Right lobe of liver (tissue), 6 donors: ENCODE measurements at places on chromosomes 7 and 10. TPM values are rescaled to one million over a fixed set of nuclear protein-coding genes. Genes with fewer than 3 reads are reported as not detected.

Gene HOXA5
- total RNA-seq, result 1.0 TPM

Gene OR2A1
- total RNA-seq, result not detected

Gene TAS2R41
- not detected for total RNA-seq

Gene PDZD8
- total RNA-seq, result 33.5 TPM

Gene ORC5
- total RNA-seq, result 14.3 TPM

Gene TWIST1
- not detected for total RNA-seq

Gene DDC
- total RNA-seq, result 37.9 TPM

Gene IRF5
- total RNA-seq, result 7.7 TPM

Gene ZNF273
- 0.86 TPM for total RNA-seq

Gene SLC26A3
- total RNA-seq, result not detected

Gene OPN4
- not detected for total RNA-seq

Gene MGAM2
- 0.10 TPM for total RNA-seq

Gene KLHL7
- total RNA-seq, result 6.3 TPM

Gene C10orf105
- total RNA-seq, result not detected

Gene INHBA
- total RNA-seq, result 9.7 TPM

Gene TEX36
- total RNA-seq, result not detected

Gene CNTNAP2
- 4.2 TPM for total RNA-seq

Gene ENKUR
- total RNA-seq, result 1.00 TPM

DNA sequence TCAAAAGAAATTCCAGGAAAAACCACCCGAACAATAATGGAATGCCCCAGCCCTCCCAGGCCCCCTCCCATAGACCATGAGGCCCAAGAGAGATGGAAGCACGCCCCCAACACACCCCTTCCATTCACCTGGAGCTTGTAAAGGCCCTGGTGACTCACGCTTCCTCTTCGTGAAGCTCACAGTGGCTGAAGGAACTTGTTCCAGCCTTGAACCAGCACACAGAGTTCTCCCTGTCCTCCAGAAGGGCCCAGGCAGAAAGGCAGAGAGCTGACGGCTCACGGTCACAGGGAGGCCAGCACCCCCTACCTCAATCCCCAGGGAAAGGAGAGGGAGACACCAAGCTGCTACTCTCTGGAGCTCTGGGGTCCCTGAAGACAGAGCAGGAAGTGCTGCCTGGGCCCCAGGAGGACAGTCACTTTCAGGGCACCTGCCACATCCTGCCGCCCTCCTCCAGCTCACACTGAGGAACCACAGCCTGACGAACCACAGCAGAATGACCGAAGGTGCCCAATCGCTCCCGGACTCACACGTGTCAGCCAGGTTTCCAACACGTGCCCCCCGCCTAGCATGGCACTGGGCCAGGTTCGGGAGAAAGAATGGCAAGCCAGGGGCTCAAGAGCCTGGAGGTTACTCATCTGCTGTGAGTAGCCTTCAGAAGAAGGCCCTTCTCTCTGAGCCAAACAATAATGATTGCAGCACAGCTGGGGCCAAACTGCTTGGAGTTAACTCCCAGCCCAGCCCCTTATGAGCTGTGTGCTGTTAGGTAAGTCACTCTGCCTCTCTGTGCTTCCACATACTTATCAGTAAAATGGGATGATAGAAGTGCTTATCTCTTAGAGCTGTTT, 52.8 kb downstream of the DLG5 start:
- DNase-seq, result no peak

DNA sequence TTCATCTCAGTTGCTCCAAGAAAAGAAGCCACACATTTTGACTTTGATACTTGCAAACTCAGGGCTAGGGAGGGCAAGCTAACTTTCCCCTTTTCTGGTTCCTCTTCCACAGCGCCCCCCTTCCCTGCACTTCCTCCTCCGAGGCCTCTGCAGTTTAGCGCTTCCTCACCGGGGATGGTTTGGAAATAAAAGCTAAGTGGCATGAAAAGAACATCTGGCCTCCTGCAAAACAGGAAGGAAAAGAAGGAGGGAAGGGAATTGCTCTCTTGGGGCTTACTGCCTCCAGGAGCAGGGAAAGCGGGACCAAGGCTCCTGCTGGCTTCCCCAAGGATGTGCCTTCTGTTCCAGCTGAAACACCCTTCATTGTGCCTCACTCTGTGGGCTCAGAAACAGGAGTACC, 42.3 kb downstream of the PRKCQ start:
- no peak for DNase-seq

DNA sequence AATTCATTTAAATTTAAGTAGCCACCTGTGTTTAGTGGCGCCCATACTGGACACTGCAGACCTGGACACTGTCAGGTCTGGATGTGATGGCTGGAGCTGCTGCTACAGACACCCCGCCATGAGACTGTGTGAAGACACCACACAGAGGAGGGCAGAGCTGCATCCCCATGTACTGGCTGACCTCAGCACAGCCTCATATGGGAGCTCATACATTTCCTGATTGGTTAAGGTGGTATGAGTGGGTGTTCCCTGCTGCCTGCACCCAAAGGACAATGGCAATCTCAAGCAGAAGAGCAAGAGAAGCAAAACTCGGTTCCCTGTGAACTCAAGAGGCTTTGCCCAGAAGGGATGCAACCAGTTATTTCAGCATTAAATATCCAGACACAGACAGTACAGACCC, 60.0 kb downstream of the DLG5 start:
- no peak for DNase-seq

DNA sequence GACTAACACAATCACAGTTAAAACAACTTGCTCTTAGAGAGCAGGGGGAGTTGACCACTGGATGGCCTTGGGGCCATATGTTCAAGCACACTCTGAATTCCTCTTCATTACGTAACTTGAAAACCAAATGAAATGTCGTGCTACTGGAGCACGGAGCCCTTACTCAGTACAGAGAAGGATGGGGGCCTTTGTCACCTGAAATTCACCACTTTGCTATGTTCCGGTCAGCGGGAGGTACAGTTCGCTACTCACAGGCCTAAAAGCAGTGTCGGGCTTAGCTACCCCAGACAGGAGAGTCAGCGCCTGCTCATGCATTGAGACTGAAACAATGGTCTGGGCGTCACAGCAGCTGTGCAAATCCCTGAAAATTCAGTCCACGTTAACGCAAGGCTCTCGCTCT, 39.6 kb downstream of the GLI3 start:
- no peak for DNase-seq

- DNase-seq, result no peak
These were observed 197.3 kb downstream of the PCLO start for GRCh38 chr7:82965088-82966036.

DNA sequence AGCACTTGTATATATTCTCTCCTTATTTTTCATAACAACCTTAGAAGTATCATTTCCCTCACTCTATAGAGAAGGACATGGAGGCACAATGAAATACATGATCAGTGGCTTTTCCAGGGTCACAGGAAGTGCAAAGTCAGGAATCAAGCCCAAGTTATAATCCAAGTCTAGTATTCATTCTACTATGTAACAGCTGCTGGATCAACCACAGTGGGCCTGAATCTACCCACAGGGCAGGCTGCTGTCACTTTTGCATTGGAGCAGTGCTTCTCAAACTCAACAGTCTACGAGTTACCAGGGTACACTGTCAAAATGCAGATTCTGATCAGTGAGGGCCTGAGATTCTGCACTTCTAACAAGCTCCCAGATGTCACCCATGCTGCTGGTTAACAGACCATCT, 18.3 kb downstream of the ZDHHC16 start:
- DNase-seq, result no peak

DNA sequence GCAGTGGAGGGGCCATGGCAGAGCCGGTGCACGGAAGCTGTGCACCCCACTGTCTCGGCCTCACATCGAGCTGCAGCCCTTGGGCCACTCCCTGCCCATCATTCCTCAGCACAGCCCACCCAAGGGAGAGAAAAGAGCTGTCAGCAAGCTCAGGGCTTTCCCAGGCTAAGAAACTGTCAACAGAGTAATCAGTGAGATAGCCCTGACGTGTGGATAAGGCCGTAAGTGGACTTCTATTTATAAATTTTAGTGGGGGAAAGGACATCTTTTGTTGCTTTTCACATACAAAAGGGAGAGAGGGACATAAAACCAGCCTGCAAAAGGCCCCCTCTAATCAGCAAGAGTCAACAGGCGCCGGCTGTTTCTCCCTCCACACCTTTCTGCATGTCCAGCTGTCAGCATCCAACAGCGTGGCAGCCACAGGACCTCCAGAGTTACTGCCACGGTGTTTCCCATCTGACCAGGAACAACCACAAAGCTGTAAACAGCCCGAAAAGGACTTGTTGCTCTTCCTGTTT, 56.8 kb upstream of the DDC start:
- peak; percentile 14 for DNase-seq

- DNase-seq, result no peak
These were observed 228.3 kb downstream of the CALN1 start for GRCh38 chr7:72183835-72184234.

DNA sequence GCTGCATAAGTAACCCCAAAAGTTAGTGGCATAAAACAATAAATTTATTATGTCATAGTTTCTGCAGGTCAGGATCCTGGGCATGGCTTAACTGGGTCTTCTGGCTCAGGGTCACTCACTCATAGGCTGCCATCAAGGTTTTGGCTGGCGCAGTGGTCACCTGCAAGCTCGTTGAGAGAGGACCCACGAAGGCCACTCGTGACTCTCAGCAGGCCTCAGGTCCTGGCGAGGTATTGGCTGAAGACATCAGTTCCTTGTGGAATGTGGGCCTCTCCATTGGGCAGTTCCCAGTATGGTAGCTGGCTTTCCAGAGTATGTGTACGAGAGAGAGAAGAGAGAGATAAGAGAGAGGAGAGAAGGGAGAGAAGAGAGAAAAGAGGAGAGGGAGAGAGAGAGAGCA, 138.3 kb upstream of the KLF14 start:
- DNase-seq, result no peak

- DNase-seq, result no peak
These were observed 35.4 kb downstream of the LRRC4 start for GRCh38 chr7:127995881-127996215.

- DNase-seq, result no peak
These were observed 4.6 kb downstream of the ZNF680 start for GRCh38 chr7:64558323-64558705.

DNA sequence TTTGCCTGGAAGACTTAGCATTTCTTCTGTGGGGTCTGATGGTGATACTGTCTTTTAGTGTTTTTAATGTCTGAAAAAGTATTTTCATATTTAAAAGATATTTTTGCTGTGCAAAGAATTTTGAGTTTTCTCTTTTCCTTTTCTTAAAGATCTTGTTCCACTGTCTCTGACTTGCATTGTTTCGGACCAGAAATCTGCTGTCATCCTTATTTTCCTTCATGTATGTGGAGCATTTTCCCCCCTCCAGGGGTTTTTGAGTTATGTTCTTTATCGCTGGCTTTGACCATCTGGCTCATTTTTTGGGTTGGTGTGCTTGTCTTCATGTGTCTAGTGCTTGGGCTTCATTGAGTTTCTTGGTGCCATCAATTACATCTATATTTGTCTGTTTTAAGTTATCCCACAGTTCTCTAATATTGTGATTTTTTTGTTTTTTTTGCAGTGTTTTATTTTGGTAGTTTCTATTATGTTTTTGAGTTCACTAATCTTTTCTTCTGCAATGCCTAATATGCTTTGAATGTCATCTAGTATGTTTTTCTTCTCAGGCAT, 119.9 kb downstream of the MGMT start:
- DNase-seq, result no peak

DNA sequence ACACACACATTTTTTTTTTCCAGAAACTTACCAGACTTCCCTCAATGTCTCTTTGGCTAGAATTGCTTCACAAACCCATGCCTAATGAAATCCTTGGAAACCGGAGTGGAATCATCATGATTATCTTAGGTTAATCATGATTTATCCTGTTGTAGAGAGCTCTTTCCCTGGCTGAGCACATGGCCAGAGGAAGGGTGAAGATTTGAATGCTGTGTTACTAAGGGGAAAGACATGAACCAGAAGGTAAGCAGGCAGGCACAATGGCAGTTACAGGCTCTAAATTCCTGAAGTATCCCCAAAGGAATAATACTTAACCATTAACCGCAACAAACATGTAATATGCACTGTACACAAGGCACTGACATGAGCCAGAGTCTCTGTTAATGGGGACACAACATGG, 4.1 kb upstream of the RNF148 start:
- no peak for DNase-seq

DNA sequence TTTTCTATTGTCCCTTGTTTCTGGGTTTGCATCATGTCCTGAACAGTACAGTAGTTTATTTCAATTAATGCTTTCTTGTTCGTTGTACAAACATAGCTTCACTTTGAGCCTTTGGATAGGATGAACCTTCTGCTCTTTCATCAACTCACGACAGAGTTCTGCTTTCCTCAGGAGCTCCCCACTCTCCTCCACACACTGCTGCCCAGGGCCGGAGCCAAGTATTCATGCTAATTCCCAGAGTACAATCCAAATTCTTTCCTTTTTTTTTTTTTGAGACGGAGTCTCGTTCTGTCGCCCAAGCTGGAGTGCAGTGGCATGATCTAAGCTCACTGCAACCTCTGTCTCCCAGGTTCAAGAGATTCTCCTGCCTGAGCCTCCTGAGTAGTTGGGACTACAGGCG, 7.5 kb upstream of the NUP205 start:
- no peak for DNase-seq

DNA sequence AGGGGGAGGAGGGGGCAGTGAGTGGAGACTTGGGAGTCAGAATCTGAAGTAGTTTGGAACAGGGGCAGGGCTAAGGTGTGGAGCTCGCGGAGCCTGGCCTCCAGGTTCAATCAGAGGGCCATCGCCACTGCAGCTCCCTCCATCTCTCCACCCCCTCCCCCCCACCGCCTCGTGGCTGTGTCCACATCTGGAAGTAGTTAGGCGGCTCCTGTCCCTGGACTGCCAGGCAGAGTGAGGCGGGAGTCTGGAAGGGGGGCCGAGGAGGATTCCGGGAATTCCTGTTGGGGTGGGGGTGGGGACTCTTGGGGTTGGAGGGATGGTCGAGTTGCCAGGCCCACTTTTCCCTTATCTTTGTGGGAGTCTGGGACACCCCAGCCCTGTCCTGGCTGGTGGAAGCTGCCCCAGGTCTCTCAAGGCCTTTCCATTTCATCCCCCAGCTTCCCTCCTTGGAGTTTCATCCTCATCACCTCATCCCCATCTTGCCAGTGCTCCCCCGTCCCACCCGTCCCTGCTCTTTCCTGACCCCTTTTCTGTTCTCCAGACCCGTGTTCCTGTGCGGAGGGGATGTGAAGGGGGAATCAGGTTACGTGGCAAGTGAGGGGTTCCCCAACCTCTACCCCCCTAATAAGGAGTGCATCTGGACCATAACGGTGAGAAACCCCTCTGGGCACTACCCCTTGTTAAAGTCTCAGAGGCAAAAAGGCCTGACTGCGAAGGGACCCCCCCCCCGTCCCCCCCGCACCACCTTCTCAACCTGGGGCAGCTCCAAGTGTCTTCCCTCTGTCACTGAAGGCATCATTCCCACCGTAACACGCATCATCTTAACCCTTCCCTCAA, 944 bp downstream of the PCOLCE start:
- no peak for DNase-seq

DNA sequence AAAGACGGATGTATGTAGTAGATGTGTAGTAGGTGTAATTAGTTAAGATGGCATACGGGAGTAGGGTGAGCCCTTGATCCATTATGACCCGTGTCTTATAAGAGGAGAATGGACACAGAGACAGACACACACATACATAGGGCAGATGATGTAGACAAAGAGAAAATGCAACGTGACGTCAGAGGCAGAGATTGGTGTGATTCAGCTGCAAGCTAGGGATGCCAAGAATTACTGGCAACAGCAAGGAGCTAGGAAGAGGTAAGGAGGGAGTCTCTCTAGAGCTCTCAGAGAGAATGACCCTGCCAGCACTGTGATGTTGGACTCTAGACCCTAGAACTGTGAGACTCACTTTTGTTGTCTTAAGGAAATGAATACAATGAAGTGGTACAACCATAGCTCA, 247.0 kb upstream of the HABP2 start:
- no peak for DNase-seq

GRCh38 chr10:72146559-72147323, 58.4 kb upstream of the SPOCK2 start:
- DNase-seq, result no peak
